ENCODE measurements at places on chromosomes 1 and 21.
A peak's percentile ranks its signal among the peaks of the same experiment; 100 is the strongest.

GRCh38 chr1:84842748-84843231 is 50.2 kb downstream of the LPAR3 start:
- DNase-seq = no peak

DNA sequence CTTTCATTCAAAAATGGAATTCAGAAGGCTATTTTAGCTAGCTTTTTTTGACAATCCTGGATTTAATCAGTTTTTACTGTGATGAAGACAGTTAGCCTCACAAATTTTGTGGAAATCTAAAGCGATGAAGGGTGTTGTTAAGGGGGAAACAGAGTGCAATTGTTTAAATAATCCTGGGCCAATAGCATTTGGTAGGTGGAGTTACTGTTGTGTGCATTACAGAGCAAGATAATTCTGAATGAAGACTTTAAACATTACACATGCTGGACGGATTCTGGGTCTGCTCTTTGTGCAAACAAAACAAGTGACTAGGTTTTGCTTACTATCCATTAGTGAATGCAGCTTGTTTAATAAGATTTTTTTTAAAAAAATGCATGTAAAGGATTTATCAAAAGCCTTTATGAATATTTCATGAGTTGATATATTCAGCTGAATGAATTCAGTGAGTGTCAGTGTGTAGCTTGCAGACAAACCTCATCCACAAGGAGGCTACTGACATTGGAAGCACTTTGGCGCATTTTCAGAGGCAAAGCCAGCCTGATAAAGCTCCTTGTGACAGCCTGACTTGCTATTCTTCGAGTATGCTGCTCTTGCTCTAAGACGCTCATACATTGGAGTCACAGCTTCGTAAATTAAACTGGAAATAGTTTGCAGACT is 199.6 kb downstream of the PDE4B start:
- DNase-seq = no peak

GRCh38 chr1:160658162-160658813 is 11.4 kb upstream of the SLAMF1 start:
- DNase-seq = no peak

- DNase-seq = no peak
These were observed 4.6 kb upstream of the FAM167B start for GRCh38 chr1:32242341-32242851.

DNA sequence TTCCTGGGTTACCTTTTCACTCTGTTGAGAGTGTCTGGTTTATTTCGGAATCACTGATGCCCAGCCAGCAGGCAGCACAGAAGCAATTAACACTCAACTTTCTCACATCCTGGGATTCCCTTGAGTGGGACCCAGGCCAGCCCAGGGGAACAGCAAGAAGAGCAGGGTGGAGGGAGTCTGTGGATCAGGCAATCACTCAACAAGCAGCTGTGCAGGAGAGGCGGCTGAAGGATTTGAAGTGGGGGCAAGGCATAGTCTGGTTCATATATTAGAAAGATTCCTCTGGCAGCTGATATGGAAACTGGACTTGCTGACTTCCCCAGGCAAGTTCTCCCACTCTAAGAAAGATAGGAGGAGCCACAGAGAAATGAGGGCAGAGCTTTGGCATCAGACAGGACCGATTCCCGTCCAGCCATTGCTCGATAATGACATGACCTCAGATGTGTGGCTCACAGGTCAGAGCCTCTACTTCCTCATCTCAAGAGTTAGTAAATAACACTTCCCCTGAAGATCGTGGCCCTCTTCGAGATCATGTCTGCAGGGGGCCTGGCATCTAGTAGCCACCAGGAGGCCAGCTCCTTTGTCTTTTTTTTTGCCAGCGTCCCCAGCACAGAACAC is 12.4 kb downstream of the EPHA8 start:
- DNase-seq = no peak

GRCh38 chr21:31682620-31683019 is 23.1 kb downstream of the SOD1 start:
- no peak for DNase-seq

DNA sequence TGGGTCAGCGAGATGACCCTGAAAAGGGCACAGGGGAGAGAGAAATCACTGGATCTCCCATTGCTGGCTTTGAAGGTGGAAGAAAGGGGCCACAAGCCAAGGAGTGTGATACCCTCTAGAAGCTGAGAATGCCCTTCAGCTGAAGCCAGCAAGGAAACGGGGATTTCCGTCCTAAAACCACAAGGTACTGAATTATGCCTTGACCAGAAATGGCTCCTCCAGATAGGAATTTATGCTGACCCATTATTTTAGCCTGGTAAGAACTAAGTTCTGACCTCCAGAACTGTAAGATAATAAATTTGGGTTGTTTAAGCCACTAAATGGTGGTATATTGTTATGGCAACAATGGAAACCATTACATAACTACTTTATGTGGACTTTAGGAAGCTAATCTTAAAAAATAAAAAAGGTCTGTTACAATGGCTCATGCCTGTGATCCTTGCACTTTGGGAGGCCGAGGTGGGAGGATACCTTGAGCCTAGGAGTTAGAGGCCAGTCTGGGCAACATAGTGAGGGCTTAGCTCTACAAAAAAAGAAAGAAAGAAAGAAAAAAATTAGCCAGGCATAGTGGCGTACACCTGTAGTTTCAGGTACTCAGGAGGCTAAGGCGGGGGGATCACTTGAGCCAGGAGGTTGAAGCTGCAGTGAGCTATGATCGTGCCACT is 3.6 kb upstream of the H6PD start:
- DNase-seq = no peak

DNA sequence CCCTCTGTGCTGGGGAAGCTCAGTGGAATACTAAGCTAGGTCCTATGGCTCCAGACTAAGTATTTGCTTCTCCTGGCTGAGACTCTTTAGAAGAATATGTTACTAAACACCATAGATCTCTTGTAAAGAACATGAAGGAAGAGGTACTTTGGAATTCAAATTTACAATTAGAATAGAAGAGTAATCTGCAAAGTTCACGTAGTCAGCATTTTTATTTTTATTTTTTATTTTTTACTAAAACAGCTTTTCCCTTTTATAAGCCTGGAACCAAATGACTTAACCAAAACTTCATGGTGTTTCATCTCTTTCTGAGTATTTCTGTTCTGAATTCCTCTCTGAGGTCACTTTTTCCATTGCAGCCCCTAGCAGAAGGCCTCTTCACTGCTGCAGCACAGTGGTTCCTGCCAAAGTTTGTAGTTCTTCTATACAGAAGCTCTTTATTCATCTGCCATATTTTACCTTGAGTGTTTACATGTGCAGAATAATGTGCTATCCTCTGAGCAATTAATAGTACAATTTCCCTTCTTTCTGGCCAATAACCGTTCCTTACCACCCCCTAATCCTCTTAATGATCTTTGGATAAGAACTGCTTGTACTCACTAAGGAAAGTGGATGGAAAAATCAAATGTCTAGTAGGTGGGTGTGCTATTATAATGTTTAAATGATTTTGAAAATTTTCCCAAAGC is 27.2 kb downstream of the TSEN15 start:
- no peak for DNase-seq

- no peak for DNase-seq
These were observed 41.7 kb upstream of the CD2 start for GRCh38 chr1:116712510-116712909.

DNA sequence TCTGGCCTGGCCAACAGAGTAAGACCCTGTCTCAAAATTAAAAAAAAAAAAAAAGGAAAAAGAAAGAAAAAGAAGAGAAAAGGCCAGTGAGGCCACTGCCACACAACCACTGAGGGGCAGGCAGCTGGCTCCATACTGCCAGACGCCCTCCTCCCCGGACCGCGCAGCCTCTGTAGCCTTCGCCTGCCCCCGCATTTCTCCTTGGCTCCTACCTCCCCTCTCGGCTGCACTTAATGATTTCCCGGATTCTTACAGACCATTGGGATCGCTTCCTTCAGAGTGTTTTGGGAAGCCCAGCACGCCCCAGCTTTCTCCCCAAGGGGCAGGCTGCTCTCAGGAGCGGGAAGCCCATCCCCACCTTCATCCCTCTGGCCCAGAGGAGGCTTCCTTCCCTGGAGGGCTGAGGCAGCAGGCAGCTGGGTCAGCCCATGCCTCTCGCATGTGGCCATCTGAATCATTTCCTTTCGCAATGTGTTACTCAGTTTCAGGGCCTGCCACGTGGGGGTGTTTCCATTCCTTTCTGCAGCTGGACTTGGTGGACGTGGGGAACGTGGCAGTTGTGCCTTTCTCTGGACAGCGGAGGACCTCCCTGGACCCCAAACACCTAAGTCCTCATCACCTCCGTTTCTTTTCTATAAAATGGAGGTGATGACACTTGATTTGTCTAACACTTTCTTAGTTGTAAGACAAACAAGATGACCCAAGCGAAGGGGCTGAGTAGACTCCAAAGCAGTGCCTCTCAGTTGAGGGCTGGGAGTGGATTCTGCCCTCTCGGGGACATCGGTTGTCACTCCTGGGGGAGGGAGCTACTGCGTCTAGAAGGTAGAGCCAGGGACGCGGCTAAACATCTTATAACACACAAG is 2.3 kb downstream of the SLC2A5 start:
- DNase-seq = no peak

DNA sequence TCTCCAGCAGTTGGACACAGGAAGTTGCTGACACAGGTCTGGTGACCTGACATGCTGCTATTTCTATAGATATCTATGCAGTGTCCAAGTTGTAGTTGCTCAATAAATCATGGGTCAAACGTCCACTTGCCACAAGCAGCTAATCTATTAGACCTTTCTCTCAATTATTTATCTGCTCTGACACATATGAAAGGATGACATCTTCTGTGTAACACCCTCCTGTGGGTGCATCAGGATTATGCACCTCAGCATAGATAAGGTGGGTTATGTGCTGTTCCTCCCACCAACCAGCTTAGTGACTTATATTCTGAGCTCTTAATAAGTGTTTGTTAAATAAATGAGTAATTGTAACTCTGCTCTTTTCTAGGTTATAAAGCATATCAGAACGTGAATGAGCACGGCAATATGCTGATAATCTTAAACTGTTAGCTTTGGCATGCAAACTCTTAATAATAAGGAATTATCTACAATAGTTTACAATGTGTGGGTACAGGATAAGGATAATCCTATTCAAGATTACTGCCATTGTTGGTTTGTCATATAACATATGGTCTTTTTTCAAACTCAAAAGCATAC is 90.7 kb upstream of the GCLM start:
- no peak for DNase-seq

GRCh38 chr1:200075938-200076546 is 48.5 kb downstream of the NR5A2 start:
- DNase-seq = peak; percentile 18

GRCh38 chr1:232123775-232124659 is 497.4 kb downstream of the DISC1 start:
- no peak for DNase-seq

DNA sequence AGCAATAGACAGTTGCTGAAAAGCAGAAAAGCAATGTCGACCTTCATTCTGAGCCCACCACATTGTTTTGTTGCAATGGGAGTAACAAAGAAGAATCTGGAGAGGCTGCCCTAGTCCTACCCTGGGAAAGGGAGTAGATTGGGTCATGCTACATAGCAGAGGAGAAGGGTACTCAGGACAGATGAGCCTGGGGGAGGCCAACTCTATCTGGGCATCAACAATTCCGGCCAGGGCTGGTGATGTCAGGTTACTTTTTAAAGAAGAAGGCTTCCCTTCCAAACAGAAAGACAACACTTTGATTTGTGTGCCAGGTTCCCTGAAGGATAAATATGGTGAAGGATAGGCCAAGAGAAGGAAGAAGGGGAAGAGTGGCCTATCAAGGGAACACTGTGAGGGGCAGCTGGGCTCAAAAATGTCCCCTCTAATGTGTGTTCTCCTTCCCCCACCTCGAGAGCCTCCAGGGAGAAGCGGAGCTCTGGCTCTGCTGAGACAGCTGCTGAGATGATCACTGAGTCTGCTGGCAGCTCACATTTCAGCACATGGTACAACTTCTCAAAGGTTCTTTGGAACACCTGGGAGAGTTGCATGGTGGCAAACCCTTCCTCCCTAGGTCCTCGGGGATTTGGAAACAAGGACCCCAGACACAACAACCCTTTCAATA is 3.2 kb upstream of the ADIPOR1 start:
- DNase-seq = no peak

DNA sequence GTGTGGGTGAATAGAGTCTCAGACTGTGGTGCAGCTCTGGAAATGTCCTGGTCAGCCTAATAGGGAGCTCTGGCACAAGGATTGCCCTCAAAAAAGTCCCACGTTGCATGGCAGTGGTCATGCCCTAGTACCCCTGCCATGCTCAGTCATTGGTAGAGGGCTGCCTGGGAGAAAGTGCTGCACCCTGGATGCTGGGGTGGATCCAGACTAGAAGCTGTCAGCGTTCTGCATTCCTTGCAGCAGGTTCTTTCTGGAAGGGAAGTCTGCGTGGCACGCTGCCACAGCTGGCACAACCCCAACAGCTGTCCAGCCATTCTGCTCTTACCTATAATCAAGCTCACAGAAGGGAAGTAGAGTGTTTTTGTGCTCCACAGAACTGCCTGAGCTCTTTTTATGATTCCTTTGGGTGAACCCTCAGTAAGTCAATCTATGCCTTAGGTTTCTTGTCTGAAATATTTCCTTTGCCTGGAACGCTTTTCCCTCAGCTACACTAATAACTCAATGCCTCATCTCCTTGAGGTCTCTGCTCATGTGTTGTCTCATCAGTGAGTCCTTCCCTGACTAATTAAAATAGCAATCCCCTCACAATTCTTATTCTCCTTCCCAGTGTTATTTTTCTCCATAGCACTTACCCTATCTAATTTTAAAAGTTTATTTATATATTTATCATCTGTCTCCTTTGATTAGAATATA is 61.5 kb upstream of the JAK1 start:
- DNase-seq = peak; percentile 93

GRCh38 chr1:58576727-58577653 is at the start of gene TACSTD2:
Gene TACSTD2, minus strand, starts transcription at chr1:58577252. Its CDS starts 96 bp downstream, at chr1:58577156.
- peak; percentile 93 for DNase-seq

- no peak for DNase-seq
These were observed 110.7 kb downstream of the SPATA46 start for GRCh38 chr1:162265983-162266382.

DNA sequence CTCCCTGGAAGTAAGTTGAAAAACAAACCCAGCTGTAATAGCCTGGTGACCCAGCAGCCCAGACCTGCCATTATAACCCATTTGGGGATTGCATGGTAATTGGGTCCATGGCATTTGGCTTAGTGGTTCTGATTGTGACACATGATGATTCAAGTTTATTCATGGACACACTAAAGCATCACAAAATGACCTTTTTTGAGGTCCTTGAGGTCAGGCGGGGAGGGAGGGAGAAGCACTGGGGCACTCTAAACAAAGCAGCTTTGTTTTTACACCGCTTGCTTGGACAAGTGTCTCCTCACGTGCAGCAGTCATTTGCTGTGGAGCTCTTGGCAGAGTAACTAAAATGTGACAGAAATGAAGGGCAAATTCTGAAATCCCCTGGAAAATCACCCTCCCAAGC is 241.0 kb upstream of the SGIP1 start:
- DNase-seq = no peak

GRCh38 chr21:32958288-32959002 is 67.3 kb upstream of the OLIG2 start:
- no peak for DNase-seq

DNA sequence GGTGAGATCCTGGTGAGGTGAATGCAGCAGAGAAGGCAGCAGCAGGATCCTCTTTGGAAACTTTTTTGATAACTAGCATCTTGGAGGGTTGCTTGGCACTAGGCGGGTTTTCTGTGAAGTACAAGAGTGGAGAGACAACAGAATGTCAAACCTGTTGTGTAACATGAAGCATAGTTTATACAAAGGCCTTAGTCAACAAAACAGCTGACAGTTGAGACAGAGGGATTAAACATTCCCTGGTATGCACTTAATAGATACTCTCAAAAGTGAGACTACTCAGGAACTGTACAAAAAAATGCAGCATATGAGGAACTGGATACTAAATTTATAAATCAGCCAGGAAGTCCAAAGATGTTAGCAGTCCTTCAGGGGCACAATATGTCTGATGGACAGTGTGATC is 16.4 kb upstream of the CCDC17 start:
- DNase-seq = no peak

- no peak for DNase-seq
These were observed 102.3 kb upstream of the CSF3R start for GRCh38 chr1:36584874-36585453.

Measured in lower leg skin (tissue), 4 donors.